ENCODE measurements at places on chromosomes 12 and 14. TPM values are rescaled to one million over a fixed set of nuclear protein-coding genes. Genes with fewer than 3 reads are reported as not detected.

Gene HCAR3
- total RNA-seq, result not detected

Gene PAX9
- 0.52 TPM for total RNA-seq

Gene MMP14
- 445 TPM for total RNA-seq

Gene SLC2A14
- total RNA-seq, result 0.13 TPM

Gene RNF212B
- total RNA-seq, result not detected

Gene CHGA
- not detected for total RNA-seq

Gene SMCO2
- total RNA-seq, result 0.40 TPM

Gene ARHGDIB
- 11.4 TPM for total RNA-seq

Gene DDX47
- 62.0 TPM for total RNA-seq

Gene CHMP4A
- 21.8 TPM for total RNA-seq

Gene COCH
- total RNA-seq, result 0.46 TPM

Gene CLEC6A
- total RNA-seq, result not detected

Gene ARG2
- total RNA-seq, result 4.1 TPM

Gene ITGA7
- 184 TPM for total RNA-seq

Gene TAS2R7
- not detected for total RNA-seq

Gene ALDH2
- 56.9 TPM for total RNA-seq

Gene LRRC10
- not detected for total RNA-seq

Gene SALL2
- total RNA-seq, result 5.0 TPM

Gene ACACB
- total RNA-seq, result 2.2 TPM

Gene SRGAP1
- 17.6 TPM for total RNA-seq

Gene NPAS3
- total RNA-seq, result 0.76 TPM

Gene TEAD4
- 7.0 TPM for total RNA-seq
